ENCODE measurements at places on chromosomes 3 and 15. TPM values are rescaled to one million over a fixed set of nuclear protein-coding genes. Genes with fewer than 3 reads are reported as not detected.

- peak; percentile 80 for DNase-seq
Measured at GRCh38 chr15:75532413-75533250, 46.5 kb downstream of the PTPN9 start.

DNA sequence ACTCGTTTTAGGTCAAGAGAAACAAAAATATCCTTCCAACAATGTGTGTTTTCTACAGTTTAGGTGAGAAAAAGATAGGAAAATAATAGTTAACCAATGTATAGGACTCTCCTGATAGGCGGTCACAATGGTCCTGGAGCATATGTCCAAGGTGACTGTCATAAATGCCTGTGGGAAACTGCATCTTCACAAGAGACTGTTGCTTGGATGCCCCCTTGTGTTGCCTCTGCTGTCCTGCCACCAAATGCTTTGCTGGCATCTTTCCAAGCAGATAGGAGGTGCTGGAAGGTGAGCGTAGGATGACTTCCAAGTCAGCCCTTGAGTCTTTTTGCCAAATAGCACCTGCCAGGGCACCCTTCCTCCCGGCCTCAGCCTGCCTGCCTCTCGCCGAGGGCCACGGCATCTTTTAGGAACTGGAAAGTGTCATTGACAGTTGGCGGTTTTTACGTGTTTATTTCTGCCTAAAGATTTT lies 24.1 kb upstream of the SACM1L start:
- peak; percentile 88 for DNase-seq

GRCh38 chr3:108548304-108548703 lies 37.9 kb upstream of the MYH15 start:
- no peak for DNase-seq

- DNase-seq: no peak
Measured at GRCh38 chr3:25665315-25666280, 891 bp upstream of the TOP2B start.

The GPX1 gene
- 178 TPM for total RNA-seq

Measured in endodermal cell (in vitro differentiated cells).